ENCODE measurements at places on chromosomes 13 and 19. TPM values are rescaled to one million over a fixed set of nuclear protein-coding genes. Genes with fewer than 3 reads are reported as not detected.

DNA sequence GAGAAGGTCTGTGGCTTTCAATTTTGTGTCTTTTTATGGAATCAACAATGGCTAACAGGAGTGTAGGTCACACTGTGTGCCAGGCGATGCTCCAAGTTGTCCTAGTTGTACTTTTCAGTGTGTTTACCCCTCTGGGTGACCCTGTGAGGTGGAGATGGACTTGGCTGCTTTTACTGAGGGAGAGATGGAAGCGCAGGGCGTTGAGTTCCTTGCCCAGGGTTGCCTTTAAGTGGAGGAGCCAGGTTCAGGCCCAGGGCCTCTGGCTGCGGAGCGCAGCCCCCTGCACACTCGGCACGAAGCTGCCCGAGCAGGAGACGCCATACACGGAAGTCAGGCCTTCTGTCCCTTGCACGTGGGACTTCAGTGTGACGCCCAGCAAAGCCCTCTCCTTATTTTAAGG is 112.8 kb downstream of the RAB20 start:
- no peak for DNase-seq

GRCh38 chr13:49435992-49436391 is 7.9 kb downstream of the CAB39L start:
- DNase-seq: no peak

The ZNF358 gene
- total RNA-seq: 19.0 TPM

- no peak for DNase-seq
These were observed 9.8 kb downstream of the ZNF526 start for GRCh38 chr19:42229855-42230351.

- DNase-seq: no peak
These were observed 65.3 kb upstream of the RXFP2 start for GRCh38 chr13:31674051-31674450.

DNA sequence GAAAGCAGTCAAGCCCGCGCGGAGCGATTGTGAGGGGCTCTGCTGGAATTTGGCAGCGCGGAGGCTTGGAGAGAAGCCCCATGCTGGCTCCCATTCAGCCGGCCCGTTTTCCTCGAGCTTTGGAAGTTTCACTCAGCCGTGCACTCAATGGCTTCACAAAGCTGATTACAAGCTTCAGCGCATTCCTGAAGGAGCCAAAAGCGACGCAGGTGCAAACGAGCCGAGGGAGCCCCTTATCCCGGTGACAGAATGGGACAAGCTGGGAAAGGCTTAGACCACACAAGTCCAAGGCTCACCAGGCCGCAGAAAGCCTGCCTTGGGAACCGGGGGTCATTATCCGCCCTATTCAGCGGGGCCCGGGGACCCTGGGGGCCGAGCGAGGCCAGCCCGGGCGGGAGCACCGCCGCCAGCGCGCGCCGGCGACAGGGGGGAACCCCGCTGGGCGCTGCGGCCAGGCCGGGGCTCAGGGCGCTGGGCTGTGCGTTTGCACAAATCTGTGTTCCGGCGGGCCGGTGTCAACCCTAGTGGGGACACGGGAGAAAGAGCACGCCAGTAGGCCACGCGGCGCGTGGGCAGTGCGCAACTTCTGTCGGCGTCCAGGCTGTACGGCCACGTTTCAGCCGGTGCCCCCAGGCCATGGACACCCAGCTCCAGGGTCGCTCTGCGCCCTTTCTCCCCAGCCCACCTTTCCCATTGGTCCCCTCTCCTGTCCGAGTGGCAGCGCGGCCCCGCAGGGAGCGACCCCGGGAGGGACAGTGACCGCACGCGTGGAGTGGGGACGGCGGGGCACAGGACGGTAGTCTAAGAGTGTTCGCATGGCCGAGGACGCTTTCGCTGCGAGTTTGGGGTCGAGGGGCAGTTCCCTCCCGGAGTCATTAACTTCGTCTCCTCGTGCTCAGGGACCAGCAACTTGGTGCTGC is 37.3 kb downstream of the SOX1 start:
- DNase-seq: no peak

The FAM216B gene
- total RNA-seq: not detected

DNA sequence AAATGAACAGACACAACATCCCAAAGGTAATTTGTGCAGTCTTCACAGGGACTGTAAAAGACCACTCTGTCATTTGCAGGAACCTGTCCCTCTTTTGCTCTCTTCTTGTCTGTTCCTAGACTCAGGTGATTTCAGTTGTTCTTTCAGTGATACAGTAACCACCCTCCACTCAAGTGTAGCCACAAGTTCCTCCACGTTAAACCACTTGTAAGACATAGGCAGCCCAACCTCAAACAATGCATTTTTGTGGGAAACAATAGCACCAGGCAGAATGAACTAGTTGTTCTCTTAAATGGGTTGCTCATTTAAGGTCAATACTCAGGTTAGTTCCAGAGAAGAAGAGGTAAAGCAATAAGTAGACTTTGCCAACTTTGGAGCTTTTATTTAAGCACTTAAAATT is 359.4 kb downstream of the MZT1 start:
- no peak for DNase-seq

- no peak for DNase-seq
These were observed 26.2 kb downstream of the GPR42 start for GRCh38 chr19:35397064-35397463.

DNA sequence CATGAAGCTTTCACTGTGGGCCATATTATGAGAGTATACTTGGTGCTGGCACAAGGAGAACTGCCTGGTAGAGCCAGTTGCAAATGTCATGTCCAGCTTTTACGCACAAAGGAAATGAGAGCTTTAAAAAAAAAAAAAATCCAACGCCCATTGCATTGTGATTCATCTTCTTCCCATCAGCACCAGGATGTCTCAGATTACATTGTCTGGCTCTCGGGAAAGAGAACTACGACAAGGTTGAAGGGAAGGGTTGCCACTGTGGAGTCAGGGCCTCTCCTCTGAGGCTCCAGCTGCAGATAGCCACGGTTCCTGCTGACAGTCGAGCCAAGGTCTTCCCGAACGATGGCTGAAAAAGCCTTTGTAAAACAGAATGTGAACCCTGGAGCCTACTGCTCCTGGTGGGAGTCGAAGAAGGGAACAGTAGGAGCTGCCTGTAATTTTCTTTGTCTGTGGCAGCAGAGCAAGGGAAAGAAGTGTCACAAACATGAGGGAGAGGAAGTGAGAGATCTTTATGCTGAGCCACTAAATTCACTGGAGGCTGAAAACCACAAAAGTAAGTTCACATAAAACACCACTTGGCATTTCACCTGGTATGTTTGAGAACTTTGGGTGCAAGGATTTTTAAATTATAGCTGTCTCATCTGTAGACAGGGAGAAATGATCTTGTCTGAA is 704.7 kb downstream of the DIAPH3 start:
- DNase-seq: no peak

The ZNF878 gene
- 0.85 TPM for total RNA-seq

- no peak for DNase-seq
These were observed 6.1 kb upstream of the CEACAM7 start for GRCh38 chr19:41694196-41694595.

DNA sequence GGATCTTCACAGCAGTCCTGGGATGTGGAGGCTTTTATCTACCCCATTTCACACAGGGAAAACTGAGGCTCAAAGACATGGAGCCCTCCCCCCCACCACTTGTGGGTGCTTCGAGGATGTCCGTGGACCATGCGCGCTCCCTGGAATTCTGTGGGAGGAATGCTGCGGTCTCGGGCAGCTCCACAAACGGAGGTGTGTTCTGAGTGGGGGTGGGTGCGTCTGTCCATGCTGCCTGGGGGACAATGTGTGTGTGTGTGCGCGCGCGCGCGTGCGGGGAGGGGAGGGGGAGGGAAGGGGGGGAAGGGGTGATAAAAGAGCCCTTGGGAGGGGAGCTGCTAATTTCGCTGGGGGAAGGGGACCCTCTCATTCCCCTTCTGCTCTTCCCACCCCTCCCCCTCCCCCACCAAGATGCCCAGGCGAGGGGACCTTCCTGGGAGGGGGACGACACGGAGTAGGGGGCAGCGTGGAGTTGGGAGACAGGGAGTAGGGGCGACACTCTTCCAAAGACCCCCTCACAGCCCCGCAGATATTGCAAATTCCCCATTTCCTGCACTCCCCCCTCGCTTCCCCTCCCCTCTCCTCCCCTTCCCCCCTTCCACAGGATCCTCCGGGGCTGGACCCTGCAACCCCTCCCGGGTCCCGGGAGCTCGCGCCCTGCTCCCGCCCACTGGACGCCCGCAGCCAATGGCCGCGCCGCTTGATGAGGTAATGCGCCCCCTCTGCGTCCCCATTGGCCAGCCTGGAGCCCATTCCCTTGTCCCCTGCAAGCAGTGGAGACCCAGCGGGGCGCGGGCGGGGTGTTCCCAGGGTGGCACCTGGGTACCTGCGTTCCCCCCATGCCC is 18.9 kb upstream of the ZNRF4 start:
- peak; percentile 50 for DNase-seq

DNA sequence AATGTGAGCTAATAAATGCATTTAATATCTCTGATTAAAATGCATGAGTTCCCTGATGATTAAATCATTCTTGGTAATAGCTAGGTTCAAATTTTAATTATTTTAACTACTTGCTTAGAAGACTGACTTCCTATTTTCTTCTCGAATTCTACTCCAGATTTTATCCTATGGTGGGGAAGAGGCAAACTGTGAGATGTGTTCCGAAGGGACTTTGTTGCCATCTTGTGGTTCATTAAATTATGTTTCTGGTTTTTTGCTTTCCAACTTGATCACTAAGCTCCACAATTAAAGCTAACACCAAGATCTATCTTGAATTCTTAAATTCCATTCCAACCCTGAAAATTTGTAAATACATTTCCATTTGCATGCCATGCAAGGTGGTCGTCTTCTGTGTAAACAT is 538.4 kb upstream of the PCDH20 start:
- DNase-seq: no peak

DNA sequence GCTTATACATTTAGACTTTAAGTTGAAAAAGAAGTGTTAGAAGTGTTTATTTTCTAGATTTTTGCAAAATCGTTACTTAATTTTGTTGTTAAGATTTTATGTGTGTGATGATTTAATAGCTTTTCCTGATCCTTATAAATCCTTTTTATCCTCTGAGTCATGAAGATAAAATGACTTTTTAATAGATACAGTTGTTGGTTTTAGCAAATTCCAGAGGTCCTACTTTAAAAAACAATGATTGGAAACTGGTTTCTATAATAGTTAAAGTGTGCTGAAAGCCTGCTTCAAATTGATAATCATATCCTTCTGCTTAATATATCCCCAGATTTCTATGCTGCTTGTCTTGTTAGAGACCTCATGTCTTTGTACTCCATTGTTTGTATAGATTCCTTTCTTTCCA is 39.0 kb downstream of the RNASEH2B start:
- no peak for DNase-seq

GRCh38 chr13:97276862-97277269 is 54.7 kb downstream of the MBNL2 start:
- no peak for DNase-seq

DNA sequence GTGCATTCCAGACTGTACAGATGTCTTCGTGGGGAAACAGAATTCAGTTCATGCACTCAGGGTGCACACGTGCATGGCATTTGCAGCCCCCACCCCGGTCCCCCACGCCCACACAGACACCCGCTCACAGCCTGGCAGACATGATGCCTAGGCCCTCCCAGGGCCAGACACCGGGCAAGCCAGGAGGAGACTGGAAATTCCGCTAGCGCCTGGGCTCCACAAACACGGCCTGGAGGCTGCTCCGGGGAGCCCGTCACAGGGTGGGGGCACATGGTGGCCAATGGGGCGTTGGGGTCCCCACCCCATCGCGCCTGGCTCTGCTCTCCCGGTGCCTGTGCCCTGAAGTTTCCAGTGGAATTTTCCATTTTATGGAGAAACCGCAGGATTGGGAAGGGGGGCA is 3.6 kb downstream of the CILP2 start:
- DNase-seq: no peak

DNA sequence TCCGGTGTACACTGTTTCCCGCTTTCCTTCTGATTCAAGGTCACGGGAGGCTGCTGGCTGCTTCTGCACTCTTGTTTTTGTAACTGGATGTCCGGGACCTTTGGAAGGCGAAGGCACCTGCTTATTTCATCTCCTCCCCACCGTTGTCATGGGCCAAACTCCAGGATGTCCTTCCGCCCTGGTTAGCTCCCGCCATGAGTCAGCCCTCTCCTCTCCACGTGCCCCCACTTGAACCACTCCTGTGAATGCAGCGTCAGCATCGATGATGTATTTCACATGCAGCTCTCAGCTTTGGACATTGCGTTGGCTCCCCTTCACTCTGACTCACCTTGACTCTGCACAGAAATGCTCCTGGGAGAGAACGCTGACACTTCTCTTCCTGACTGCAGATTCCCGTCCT is 5.5 kb upstream of the GALP start:
- DNase-seq: no peak

DNA sequence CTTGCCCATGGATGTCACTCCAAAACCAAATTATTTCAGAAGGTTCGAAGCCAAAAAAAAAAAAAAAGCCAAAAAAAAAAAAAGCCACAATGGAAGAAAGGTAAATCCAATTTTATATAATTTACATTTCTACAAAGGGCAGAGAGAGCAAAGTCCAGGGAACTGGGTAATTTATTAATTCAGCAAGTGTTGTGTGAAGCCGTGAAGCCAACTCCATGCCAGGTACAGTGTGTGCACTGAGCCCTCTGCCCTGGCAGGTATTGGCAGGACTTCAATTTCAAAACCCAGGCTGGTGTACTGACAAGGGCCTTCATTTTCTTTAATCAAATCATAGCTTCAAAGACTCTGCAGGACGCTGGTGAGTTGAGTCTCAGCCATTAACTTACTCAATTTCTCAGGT is 5.5 kb upstream of the RFPL4A start:
- DNase-seq: no peak

The SYT3 gene
- 0.16 TPM for total RNA-seq

DNA sequence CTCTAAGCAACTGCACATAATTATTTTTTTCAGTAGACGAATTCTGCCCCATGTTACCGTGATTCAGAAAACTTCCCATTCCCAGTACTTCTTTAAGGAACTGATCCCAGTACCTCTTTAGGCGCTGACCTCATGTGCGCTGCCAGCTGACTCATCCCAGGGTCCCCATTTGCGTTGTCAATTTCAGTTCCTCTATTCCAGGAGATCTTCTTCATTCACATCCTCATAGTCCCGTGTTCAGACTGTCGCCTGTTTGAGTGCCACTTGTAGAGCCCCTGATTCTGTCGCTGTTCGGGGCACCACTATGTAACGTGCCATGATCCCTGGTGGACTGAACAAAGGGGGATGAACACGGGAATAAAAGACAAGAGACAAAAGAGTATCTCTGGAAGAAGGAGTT is 16.4 kb downstream of the FPR3 start:
- no peak for DNase-seq

DNA sequence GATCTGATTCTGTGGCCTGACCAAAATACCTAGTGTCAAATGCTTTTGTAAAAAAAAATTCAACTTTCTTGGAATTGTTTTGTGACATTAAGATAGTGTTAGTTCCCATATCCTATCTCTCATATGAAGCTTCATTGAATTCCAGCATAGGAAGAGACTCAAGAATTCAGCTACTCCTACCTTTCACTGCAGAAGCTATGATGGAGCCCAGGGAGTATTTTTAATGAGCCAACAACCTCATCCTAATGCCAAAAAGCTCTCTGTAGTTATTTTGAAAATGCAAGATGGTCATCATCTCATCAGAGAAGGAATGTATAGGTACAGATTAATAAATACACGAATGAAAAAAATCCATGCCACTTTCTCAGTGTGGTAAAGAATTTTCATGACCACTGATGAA is 431.2 kb upstream of the SGCG start:
- no peak for DNase-seq

All from urinary bladder (tissue), 4 donors.